ENCODE measurements at places on chromosomes 16 and 17.

DNA sequence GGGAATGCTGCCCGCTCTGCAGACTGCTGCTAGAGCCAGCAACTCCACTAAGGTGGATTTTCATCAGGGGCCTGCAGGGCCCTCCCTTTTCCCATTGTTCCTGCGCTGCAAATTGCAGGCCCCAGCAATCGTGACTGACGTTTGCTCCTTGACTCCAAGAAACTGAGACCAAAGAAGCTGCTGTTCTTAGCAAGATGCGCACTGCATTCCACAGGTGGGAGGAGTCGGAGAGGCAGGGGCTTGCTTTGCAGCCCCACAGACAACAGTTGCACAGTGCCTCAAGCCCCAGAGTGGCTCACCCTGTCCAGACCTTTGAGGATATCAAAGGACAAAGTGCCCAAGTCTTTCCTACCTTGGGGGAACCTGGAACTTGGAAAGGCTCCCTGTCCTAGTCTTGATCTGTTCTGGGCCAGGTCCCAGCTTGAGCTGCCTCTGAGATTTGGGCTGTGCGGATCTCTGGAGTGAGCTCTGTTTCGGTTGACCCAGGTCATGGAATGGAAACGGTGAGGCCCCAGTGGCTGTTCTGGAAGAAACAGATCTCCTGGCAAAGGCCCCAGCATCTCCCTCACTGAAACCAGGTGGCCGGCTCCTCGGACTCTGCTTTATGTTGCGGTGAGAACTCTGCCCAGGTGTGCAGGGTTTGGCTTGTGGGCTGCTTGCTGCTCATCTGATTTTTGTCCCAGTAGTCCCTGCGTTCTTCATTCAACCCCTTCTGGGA, 24.9 kb downstream of the PLCD3 start:
- no peak for DNase-seq

- no peak for DNase-seq
These were observed 98.2 kb upstream of the SOX9 start for GRCh38 chr17:72022328-72023275.

DNA sequence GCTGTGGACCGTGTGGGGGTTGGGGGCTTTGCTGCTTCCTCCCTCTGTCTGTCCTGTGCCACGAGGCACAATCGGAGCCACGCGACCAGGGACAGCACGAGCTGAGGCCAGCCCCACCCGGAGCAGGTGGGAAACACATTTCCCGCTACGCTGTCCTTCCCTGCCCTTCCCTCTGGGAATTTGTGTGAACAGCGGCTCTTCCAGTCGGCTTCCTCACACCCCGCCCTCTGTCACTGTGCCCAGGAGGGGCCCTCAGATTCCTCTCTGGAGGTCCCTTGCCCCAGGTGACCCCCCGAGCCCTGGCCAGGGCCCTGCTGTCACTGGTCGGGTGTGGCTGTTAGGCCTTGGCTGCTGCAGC, 19.6 kb downstream of the SPIRE2 start:
- DNase-seq = no peak

- no peak for DNase-seq
These were observed 153.4 kb upstream of the SDK2 start for GRCh38 chr17:73797594-73798110.

GRCh38 chr17:77409282-77410161, 268.8 kb downstream of the SEC14L1 start:
- DNase-seq = peak; percentile 20

- no peak for DNase-seq
These were observed 183.9 kb downstream of the HAPSTR1 start for GRCh38 chr16:9275377-9275776.

- DNase-seq = no peak
These were observed 34.3 kb downstream of the STAT5B start for GRCh38 chr17:42241871-42242270.

- DNase-seq = no peak
These were observed 76.9 kb downstream of the TEX14 start for GRCh38 chr17:58614859-58615459.

Measured in C1 segment of cervical spinal cord (tissue), 14 donors.